Activated T-helper 9 cell treated with anti-CD3 and anti-CD28 coated beads, Interleukin-2, amount 50 U/mL, for 16 hours (primary cell): ENCODE measurements at places on chromosomes 11 and 22.

- no peak for DNase-seq
Observed at GRCh38 chr11:115654792-115655191, 150.6 kb upstream of the CADM1 start.

DNA sequence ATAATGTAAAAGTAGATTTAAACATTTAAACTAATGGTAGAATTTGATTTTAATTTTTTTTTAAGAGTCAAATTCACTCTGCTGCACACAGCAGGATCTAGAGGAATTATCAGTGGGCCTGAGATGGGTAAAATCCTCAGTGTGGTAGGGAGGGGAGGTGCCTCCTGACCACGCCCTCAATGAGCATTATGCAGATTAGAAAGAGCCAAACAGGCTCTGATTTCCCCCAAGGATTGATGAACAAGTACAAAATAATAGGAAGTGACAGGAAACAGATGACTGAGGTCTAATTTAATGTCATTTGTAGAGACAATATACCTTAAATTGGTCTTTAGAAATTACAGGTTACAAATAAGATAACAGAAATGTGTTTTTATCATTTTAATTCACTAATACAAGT, 155.2 kb downstream of the DCDC1 start:
- DNase-seq = no peak

GRCh38 chr11:20353829-20354434, 9.6 kb upstream of the HTATIP2 start:
- DNase-seq = no peak

DNA sequence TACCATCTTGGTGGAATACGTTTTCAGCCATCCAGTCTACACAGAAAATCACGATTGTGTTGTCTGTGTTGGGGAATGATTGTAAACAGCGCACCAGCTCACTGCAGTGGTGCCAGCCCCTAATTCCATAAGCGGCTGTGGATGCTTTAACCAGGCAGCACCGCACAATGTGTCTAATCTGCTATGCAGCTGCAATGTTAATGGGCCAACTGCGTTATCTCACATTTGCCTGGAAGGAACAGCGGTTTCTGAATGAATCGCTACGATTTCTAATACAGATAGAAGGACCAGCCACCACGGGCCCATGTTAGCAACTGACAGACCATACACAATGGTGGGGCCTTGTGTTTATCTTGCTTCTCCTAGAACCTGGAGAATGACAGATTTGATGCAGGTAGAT, 384.5 kb upstream of the KIRREL3 start:
- DNase-seq = no peak

DNA sequence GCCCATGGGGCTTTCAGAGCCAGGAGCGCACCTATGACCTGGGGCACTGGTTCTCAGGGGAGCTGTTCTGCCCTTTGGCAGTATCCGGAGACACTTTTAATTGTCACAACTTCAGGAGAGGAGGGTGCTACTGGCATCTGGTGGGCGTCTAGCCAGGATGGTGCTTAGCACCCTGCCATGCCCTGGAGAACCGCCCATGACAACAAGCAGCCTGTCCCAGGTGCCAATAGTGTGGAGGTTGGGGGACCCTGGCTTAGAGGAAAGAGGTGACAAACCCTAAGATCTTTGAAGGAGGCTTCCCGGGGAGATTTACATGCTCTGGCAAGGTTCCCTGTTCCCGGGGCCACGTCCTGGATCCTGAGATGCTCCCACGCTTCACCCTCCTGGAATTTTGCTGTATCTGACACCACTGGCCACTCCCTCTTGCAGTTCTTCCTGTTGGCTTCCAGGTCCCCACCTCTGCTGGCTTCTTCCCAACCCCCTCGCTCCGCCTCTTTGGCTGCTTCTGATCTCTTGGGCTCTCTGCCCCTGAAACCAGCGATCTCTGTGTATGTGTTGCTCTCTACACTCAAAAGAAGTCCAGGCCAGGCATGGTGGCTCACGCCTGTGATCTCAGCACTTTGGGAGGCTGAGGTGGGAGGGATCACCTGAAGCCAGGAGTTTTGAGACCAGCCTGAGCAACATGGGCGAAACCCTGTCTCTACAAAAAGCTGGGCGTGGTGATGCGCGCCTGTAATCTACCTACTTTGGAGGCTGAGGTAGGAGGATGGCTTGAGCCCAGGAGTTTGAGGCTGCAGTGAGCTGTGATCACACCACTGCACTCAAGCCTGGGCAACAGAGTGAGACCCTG, 31.1 kb downstream of the FADS3 start:
- no peak for DNase-seq

- no peak for DNase-seq
Observed at GRCh38 chr22:20671409-20672081, 102.4 kb upstream of the SERPIND1 start.

DNA sequence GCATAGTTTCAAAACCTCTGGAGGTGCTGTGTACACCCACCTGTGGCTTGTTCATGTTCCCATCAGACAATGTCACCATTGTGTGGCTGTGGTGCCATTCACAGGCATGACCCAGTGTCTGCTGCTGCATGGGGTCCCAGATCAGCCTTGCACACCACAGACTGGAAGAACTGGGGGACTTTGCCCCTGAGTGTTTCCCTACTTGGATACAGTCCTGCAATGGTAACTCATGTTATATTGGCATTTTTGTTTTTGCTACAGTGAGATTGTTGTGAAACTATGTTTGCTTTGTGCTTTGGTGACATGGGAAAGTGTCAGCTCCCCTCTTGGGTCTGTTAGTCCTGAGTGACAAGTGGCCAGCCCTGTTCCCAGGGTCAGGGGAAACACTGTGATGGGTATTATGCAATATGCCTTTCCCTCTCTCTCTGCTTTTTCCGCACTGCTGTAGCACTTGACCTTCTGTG, 108.8 kb downstream of the NAV2 start:
- DNase-seq = no peak

DNA sequence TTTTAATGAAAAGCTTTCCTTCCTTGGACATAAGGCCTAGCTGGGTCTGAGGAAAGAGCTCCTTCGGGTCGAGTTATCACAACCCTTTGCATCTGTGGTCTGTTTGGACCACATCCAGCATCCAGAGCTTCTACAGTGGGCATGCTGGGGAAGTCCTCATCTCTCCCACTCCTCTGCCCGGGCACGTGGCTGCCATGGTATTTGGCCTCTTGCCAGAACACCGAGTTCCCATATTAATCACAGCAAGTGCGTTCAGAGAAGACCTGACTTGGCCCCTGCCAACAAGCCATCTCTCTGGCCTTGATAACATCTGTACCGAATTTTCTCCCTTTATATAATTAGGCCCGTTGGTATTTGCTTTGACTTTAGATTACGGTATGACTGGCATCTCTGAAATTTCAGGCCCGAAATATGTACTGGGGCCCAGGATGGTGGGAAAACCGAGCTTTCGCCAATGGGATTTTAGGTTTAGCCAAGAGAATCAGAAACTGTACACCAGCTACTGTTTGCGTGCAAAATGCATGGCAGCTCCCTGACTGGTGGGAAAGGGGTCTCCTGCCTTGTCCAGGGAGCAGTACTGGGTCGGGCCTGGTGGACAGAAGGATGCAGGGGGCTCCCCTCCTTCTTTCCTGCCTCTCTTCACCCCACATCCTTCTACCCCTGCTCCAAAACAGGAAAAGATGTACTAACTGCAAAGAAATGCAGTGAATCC, 90.0 kb downstream of the MICAL2 start:
- DNase-seq = no peak

DNA sequence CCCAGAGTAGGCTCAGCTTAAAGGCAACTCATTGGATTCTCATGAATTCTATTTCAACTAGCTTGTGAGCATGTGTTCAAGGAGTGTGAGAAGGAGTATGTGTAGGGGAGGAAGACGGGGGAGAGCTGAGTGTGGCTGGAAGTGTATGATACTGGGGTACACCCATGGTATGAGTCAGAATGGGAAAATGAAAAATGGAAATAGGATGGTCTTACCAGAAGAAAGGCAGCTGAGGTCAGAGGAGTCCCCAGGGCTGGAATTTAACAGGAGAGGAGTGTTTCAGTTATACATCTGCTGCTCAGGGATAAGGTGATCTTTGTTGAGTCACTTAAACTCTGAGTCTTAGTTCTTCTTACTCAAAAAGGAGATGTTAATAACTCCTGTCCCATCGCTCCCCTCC, 6.7 kb upstream of the ADAMTS15 start:
- no peak for DNase-seq

DNA sequence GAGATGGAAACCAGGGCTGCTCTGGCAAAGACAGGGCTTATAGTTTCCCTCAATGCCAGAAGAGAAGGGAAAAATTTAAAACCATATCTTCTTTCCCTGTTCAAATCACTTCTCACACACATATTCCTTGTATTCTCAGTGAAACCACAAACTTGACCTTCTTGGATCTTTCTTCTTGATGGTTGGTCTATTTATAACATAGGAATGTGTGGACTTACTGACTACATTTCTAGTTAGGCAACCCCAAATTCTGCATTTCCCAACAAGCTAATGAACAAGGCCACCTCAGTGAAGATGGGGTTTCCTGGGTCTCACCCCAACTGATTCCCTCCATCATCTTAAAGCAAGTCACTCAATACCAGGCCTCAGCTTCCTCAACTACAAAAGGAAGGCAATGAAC, 3.8 kb upstream of the QSER1 start:
- DNase-seq = no peak

- no peak for DNase-seq
Observed at GRCh38 chr11:76185931-76186401, 20.3 kb downstream of the WNT11 start.

DNA sequence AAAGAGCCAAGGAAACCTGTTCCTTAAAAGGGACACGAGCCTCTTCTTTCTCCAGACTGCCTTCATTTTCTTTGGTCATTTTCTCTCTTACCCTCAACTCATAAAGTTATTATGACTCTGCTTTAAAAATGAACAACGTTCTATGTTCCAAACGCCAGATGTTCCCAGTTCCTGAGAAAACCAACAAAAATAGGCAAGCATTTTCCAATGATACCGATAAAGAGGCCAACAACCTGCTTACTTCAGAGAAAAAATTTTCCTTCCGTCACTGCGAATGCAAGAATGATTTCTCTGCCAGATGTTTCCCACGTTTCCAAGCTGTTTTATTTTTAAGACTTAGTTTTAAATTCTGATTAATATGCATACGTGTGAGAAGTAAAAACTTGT, 315 bp upstream of the TRPC6 start:
- no peak for DNase-seq

- no peak for DNase-seq
Observed at GRCh38 chr11:111937844-111938243, 701 bp downstream of the DIXDC1 start.

DNA sequence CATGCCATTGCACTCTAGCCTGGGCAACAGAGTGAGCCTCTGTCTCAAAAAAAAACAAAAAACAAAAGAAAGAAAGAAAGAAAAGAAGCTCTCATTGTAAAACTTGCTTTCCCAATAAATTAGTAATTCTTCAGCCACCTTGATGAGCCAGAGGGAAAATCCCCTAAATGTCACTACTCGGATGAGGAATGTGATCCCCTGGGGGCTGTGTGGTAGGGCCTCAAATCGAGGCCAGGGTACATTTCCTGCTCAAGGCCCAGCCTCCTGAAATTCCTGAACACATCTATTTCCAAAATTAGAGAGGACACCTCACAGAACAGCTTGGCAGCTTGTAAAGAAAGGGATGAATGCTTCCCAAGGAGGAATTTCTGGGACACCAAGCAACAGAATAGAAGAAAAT, 147.1 kb upstream of the SESN3 start:
- no peak for DNase-seq

GRCh38 chr11:24556693-24557092, 59.8 kb downstream of the LUZP2 start:
- no peak for DNase-seq

DNA sequence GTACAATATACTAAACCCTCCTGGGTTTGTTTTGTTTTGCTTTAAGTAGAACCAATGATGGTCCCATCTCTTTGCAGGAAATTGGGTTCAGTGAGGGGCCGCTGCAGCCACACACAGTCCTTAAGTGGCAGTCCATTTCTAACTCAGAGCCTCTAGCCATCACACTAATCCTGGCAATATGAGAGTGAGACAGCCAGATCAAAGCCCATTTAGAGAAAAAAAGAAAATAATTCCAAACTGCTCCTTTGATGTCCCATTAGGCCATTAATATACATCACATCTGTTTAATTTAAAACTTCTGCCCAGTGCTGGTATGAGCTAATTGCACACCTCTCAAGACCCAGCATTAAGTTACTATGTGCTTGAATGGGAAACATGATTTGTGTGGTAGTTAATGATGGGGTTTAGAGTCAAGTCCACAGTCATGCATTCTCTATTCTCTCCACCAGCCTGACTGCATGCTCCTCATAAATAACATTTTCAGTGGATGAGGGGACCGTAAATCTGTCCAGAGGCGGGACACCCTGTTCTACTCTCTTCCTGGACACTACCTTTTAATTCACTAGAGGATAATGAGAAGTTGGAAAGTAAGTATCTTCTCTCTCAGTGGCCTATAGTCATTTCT, 53.8 kb upstream of the BIRC3 start:
- DNase-seq = no peak

DNA sequence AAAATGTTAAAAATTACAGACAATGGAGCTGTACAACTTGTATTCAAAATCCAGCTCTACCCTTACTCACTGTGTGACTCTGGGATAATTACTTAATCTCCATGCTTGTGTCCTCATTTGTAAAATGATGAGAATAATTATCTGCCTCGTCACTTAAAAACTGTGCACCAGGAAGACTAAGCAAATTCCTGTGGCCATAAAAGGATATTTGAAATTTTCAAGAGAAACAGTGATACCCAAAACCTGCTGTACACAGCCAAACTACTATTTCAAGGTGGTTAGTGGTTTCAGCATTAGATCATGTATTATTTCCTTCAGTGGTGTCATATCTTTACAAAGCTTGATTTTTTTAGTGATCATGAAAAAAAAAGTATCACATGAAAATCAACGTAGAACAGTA, 136.9 kb downstream of the METTL15 start:
- DNase-seq = no peak

- DNase-seq = no peak
Observed at GRCh38 chr22:35299217-35299672, 449 bp upstream of the TOM1 start.

DNA sequence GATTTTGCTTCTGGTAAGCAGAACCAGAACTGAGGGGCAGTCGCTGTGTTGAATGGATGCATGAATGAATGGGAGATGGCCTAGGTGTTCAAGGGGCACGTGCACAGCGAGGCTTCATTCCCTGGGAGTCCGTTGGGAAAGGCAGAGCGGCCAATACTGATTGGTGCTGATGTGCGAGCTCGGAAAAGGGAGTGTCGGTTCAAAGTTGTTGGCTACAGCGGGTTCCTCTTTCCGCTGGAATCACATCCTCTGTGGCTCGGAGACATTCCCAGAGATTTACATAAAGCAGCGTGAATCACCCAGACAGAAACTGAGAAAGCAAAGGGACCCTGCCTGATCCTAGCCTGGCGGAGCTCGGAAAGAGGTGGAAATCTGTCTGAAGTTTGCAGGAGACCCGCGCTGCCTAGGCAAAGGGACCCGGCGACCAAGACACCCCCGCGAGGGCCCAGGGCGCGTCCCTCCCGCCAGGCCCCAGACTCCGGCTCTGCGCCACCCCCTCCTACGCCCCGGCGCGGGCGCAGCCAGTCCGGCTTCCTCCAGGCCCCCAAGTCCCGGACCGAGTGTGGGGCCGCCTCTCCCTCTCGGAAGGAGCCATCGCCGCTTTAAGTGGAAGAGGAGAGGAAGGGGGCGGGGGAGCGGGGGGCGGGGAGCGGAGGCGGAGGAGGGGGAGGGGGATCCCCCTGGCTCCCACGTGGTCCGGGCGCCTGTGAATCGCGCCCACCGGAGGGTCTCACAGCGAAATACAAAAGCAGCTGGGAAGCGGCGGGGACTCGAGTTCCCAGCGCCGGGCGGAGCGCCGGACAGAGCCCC, at the start of gene FJX1:
TSS of gene FJX1 (plus strand) at position 774 of the 810 bp plus-strand sequence. CDS start 177 bp downstream, outside the sequence.
- DNase-seq = no peak

GRCh38 chr11:37630866-37631265, 1032.8 kb upstream of the RAG2 start:
- no peak for DNase-seq

- no peak for DNase-seq
Observed at GRCh38 chr11:78595436-78596130, 20.9 kb upstream of the NARS2 start.
